ENCODE measurements at places on chromosomes 2 and 18.

GRCh38 chr2:64487256-64488049, 33.5 kb downstream of the LGALSL start:
- no peak for DNase-seq

- no peak for DNase-seq
Observed at GRCh38 chr18:49730951-49731391, 82.4 kb downstream of the ACAA2 start.

- no peak for DNase-seq
Observed at GRCh38 chr2:42140496-42140895, 28.7 kb upstream of the EML4 start.

GRCh38 chr2:39158351-39158750, 37.5 kb upstream of the SOS1 start:
- no peak for DNase-seq

DNA sequence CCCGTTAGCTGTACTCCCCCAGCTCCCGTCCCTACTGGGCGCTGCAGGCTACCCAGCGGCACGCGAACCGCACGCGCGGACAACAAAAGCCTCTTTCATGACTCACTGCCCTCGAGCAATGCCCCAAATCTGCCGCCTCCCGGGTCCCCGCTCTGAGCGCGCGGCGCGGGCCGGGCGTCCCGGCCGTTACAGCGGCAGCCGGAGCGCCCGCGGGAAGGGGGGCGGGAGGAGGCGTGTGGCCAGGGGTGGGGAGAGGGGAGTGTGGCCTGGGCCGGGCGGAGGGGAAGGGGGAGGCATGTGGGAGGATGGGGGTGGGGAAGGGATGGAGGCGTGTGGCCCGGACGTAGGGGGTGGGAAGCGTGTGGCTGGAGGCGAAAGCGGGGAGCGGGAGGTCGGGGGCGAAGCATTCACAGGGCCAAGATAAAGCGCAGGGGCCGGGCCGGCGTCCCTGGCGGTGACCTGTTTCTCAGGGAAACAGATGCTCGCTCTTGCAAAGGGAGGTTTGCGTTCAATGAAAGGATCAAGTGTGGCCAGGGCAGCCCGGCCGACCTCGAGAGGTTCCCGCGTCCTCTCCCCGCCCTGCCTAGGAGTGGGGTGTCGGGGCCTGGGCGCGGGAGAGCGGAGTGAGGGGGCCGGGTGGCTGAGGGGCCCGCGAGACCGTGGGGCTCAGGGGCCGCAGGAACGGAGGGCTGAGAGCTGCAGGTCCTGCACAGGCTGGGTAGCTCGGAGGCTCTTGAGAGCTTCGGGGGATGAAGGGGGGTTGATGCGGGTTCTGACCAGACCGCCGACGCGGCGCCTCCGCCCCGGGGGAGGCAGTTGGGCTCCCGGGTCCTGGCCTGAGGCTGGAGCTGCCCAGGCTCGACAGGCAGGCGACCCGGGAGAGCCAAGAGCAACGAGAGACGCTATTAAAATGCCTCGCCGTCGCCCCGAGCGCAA, 3.5 kb upstream of the NEUROD1 start:
- DNase-seq: peak; percentile 74

- DNase-seq: no peak
Observed at GRCh38 chr18:59189008-59189407, 30.9 kb upstream of the GRP start.

- DNase-seq: peak; percentile 56
Observed at GRCh38 chr2:120396013-120396860, 50.3 kb downstream of the INHBB start.

DNA sequence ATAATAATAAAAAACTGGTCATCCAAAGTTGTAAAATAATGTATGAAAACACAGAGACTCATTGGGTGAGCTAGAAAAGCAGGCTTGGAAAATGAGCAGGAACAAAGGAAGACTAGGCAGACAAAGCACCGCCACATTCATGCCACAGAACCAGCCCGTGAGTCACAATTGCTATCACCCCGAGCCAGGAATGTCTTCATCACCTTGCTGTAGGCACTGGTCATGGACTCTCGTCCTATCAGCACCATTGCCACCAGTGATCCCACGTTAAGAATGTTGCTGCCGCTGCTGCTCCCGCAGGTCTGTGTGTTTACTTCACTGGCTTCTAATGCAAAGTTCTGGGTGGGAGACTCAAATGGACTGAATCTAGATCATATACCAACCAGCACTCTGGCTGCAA, 417.9 kb downstream of the PID1 start:
- DNase-seq: no peak

DNA sequence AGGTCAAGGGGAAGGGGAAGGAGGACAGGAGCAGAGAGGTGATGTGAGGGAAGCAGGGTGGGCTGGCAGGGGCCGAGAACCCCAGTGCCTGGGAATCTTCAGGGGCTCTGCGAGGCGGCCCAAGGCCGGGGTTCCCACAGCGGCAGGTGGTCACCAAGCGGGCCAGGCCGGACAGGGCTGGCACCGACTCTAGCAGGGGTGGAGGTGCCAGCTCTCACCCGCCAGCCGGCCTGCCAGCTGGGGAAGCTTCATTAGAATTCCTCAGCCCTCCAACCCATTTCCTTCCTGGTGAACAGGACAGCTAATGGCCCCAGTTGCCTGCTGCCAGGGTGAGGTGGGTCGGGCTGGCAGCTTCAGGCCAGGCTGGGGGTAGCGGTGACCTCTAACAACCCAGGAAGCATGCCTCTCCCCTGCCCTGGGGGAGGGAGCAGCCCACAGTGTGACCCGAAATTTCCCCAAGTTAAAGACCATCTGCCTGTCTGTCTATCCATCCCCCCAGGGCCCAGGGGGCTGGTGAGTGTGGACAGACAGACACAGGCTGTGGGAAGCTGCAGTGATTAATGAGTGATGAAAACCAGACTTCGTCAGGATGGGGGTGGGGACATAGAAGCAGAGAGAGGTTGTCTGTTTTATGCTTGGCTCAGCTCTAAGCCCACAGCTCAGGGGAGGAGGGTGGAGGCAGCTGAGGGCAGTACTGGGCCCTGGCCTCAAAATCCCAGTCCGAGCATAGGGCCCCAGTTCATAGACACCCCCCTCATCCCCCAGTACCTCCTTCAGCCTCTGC, 144.1 kb downstream of the ZFP36L2 start:
- DNase-seq: no peak

GRCh38 chr2:205612636-205613035, 69.7 kb upstream of the NRP2 start:
- no peak for DNase-seq

DNA sequence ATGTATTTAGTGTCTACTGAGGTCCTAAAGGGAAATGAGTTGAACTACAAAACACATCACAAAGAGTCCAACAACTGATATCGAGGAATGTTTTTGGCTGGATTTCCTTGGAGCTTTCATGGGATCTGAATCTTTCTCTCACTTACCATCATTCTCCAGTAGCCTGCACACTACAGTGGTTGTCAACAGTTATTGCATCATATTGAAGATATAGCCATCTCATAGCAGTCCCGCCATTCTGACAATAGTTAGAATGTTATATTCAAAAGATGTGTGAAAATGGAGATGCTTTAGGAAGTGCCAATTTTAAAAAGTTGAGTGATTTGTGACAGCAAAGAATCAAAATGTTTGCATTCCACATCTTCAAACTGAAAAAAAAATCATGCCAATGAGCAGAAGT, 186.8 kb downstream of the DSC3 start:
- DNase-seq: no peak

DNA sequence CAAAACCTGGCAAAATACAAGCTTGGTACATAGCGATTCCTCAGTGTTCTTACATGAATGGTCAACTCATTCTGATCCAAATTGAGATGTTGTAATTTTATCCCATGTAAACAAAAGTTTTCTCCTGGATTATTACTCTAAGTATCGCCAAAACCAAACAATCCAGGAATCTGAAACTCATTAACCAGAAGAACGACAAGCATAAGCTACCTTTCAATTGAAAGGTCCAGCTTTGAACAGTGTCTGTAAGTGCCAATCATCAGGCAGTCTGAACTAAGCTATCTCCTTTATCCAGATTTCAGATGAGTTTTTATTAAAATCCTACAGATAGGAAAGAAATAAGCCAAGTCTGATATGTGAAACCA, 2.4 kb downstream of the MEX3C start:
- no peak for DNase-seq

GRCh38 chr2:85925216-85925671, 36.5 kb upstream of the ST3GAL5 start:
- DNase-seq: no peak

DNA sequence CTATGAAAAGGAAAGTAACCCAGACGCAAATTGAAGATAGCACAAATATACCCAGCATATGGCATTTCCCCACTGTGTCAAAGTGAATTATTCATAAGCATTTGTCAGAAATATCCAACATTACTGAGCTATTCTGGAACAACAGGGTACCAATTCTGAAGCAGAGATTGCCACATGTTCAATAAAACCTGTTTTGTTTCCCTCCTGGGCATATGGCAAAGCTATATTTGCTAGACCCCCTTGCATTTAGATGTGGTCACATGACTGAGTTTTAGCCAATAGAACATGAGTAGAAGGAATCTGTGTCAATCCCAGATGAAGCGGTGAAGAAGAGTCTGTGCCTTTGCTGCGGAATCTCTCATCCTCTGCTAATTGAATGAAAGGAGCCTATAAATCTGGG, 296.4 kb upstream of the DLGAP1 start:
- no peak for DNase-seq

- DNase-seq: peak; percentile 68
Observed at GRCh38 chr2:127859712-127860085, 1.7 kb upstream of the POLR2D start.

DNA sequence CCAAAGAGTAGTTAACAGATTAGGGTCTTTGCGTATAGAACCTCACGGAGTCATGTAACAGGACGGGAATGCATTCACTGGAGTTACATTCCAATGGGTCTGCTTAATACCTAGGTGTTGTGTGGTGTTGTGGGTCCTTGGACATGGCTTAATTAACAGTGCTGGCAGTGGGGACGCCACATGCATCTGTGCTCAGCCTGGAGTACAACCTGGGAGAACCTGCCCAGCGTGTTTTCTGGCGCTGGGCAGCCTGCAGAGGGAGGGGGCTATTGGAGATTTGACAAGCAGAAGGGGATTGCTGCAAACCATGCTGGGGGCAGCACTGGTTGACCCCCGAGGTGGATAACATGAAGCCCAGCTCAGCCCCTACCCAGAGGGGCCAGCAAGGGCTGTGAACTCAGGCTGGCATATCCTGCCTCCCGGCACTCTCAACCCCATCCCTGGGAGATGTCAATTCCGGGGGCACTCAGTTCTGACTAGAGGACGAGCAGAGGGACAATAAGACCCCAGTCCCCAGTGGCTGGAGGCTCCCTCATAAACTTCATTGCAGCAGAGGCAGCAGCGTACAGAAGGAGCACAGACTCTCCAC, 29.3 kb upstream of the COPS8 start:
- no peak for DNase-seq

- no peak for DNase-seq
Observed at GRCh38 chr18:7132356-7133150, 15.0 kb upstream of the LAMA1 start.

- no peak for DNase-seq
Observed at GRCh38 chr2:72794572-72794971, 31.3 kb downstream of the EXOC6B start.

DNA sequence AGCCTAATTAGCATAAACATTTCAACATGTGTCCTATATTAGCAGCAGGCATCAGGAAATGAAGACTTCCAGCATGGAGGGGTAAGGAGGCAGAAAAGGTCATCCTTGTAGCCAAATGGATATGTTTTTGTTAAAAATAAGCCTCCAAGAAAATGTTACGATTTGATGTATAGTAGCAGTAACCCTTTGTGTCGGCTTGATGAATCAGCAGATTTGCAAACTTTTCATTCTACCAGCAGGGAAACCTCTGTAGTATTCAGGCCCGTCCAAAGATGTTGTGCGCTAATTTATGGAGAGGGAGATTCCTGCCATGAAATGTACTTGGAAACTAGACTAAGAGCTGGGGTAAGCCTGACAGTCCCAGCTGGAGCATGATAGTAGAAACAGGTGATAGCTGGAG, 780.8 kb upstream of the KLHL29 start:
- DNase-seq: no peak

DNA sequence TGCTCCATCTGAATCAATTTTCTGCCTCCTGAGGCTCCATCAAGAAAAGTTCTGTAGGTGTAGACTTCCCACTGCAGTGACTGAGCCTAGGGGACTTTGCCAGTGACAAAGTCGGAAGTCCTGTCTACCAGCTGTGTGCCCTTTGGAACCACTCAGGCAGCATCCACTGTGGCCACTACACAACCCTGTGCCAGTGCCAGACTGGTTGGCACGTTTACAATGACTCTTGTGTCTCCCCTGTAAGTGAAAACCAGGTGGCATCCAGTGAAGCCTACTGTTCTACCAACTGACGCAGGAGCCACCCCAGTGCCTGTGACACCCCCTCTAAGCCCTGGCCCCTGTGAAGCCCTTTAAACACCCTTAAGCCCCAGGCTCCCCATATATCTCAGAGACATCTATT, 132.1 kb upstream of the SERPINE2 start:
- DNase-seq: no peak

GRCh38 chr2:240946046-240946445, 39.9 kb downstream of the CROCC2 start:
- DNase-seq: no peak

DNA sequence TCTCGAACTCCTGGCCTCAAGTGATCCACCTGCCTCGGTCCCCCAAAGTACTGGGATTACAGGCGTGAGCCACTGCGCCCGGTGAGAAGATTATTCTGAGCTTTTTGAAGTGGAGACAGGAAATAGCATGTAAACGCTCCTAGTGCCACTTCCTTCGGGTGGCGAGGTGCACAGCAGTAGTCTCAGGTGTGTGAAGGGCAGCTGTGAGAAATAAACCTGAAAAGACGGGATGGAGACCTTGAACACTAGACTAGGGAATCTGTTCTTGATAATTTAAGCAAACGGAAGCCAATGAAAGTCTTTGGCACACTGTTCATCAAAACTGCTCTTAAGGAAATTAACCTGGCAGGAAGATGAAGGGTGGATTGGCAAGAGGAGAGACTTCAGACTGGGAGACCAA, 439 bp upstream of the PLEKHH2 start:
- no peak for DNase-seq

DNA sequence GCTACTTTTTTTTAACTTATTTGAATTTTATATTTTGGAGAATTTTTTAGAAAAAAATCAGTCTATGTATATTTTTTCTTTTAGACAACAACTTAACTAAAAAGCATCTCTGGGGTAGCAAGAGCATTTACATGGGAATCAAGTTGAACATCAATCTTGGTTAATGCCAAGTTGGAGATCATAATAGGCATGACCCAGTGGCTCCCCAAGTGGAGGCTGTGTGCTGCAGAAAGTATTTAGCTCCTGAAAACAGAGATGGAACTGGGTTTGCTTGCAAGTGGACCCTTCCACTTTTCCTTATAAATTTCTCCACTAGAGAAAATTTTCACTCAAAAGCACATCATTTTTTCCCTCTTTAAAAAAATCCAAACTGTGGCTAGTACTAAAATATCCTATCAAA, 23.9 kb upstream of the CAVIN2 start:
- DNase-seq: no peak

DNA sequence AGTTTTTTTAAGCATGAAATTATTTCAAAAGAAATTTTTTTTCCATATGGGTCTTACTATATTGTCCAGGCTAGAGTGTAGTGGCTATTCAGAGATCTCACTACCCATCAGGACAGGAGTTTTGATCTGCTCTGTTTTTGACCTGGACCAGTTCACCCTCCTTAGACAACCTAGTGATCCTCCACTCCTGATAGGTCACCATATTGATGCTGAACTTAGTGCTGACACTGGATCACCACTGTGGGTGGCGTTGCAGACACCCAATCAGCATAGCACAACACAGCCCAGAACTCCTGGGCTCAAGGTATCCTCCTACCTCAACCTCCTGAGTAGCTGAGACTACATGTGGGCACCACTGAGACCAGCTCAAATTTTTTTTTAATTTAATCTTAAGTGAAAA, 8.2 kb downstream of the OLA1 start:
- no peak for DNase-seq

- DNase-seq: no peak
Observed at GRCh38 chr2:105580870-105581554, 163.7 kb upstream of the NCK2 start.

All from nephron progenitor cell (in vitro differentiated cells).